ENCODE measurements at places on chromosomes 16 and 17.

DNA sequence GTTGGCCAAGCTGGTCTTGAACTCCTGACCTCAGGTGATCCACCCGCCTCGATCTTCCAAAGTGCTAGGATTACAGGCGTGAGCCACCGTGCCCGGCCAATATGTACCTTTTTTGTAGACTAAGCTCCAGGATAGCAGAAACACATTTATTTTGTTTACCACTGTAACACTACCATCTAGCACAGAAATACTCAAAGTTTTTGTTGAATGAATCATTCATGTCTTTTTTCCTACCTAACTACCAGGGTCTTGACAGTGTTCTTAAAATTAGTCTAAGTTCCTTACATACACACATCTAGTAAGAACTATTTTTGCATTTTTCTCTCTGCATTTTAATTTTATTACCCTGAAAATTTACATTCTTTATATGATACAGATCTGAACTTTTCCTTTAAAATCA is 44.4 kb downstream of the AKAP10 start:
- no peak for DNase-seq

- DNase-seq = no peak
These were observed 174.6 kb downstream of the ZNF423 start for GRCh38 chr16:49681217-49681883.

DNA sequence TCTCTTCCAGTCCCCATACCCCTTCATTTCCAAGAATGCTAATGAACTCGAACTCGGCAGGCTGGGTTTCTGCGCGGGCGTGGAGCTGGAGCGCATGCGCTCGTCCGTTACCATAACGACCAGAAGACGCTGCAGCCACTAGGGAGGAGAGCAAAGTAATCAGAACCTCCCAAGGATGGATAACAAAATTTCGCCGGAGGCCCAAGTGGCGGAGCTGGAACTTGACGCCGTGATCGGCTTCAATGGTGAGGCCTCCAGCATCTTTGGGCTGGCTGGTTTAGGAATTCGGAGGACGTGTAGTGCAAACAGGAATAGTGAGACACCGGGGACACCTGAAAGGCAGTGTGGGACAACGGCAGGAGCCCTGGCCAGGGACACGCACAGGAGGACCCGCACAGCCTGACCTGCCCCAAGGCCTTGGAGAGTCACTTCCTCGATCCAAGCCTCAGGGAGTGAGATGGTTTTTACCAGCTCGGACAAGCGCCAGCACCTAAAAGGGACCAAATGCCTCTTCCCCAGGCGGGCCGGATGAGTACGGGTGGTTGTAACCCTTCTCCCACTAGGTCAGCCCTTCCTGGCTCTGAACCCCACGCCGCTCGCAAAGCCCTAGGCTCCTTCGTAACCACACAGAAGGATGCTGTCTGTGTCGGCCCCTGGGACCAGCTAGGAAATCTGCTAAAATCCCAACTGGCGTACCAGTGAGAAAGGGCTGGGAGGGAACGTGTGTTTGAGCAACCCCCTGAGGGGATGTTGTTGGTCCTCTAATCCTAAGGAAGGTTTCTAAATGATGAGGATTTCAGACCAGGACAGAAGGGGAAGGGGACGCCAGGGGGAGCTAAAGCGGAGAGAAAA is at the start of gene CFAP52:
Gene CFAP52, plus strand, starts transcription at position 122 of the 852 bp plus-strand sequence. Its CDS starts 54 bp downstream, at position 176.
- DNase-seq = peak; percentile 10

- DNase-seq = no peak
These were observed 24.9 kb downstream of the CCL4 start for GRCh38 chr17:36128411-36128978.

DNA sequence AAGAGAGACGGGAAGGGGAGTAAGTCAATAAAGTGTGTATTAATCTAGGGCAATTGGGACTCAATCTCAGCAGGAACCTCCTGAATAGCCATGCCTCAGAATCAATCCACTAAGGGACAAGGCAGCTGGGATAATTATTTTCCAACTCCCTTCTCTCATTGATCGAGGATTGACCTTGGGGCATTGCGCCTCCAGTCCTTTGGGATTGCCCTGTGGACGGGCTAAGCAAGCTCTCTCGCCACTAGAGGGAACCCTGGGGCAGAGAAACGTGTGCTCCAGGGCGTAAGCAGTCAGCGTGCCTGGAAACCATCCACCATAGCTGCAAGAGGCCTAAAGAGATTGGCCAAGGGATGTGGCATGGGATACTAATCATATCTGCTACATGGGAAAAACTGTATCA is 53.9 kb upstream of the ERCC4 start:
- peak; percentile 50 for DNase-seq

DNA sequence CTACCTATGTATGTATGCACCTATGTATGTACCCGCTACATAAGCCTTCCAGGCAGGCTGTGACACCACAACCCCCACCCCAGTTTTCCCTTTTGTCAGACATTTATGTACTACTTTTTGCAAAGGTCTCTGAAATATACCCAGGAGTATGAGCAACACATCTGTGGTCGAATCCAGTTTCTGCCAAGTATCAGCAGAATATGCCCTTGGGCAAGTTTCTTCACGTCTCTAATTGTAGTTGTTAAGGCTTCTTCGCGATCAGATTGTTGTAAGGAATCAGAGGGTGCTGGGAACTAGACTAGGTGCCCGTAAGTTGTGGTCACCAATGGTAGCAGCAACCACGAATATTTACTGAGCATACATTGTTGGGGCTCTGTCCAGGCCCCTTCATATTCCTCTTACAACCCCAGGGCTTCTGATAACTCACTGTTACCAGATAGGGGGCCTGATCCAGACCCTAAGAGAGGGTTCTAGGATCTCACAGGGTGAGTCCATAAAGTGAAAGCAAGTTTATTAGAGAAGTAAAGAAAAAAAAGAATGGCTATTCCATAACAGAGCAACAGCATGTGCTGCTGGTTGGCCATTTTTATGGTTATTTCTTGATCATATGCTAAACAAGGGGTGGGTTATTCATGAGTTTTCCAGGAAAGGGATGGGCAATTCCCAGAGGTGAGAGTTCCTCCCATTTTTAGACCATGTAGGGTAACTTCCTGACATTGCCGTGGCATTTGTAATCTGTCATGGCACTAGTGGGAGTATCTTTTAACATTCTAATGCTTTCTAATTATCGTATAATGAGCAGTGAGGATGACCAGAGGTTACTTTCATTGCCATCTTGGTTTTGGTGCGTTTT is 16.6 kb downstream of the NUDT7 start:
- DNase-seq = no peak

DNA sequence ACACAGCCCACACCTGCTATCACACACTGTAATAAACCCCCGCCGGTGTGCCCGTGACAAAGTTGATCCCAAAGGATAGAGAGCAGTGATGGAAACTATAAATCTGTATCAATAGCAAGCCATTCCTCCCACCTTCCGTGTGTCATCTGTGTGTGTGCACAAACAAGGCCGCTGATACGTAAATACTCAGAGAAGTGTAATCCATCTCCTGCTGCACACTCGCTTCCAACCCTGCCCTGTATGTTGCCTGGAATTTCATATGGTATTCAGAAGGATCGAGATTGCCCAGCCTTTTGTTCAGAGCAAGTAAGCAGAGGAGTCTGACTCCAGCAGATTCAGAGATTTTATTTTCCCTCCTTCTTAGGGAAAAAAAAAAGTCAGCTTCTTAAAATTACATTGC is 581.1 kb upstream of the ZFHX3 start:
- DNase-seq = no peak

DNA sequence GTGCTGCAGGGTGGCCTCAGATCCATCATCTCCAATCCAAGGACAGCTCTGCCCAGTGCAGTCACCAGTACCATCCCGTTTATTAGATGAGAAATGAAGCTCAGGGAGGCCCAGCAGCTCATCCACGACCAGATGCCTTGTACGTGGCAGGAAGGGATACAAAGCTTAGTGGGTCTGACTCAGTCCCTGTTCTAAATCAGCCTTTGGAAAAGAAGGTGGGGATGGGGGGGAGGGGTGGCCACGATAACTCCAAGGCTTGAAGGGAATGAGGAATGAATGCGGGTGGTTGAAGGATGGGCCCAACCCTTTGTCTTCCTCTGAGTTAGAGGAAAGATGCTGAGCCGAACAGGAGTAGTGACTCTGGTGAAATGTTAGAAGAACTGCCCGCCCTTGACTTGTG is 25.8 kb downstream of the LLGL2 start:
- DNase-seq = no peak

- no peak for DNase-seq
These were observed 169.3 kb upstream of the AXIN2 start for GRCh38 chr17:65730711-65731169.

GRCh38 chr16:2824626-2825025 is 5.5 kb upstream of the ZG16B start:
- DNase-seq = no peak

DNA sequence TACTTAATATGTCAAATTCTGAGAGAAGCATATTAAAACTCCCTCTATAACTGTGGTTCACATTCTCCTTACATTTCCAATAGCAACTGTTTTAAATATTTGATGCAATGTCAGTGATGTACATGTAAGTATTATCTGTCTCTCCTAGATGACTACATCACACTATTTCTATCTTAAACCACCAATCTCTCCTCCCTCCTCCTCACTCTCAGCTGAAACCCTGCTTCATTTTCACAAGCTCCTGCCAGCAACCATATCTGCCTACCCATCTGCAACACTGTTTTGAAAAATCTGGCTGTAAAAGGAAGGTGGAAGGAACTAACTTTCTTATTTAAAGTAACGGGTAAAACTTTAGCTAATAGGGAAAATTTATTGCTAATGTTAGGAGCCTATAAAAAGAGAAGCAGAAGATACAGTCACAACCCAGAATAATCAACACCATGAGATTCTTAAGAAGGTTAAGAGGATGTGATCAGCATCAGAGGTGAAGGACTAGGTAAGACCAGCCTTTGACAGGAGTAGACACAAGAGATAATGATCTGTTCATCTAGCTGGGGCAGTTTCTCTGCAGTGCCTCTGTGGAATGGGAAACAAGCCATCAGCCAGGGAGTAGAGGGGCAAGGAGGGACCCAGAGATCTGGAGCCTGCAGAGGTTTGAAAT is 31.0 kb downstream of the MYH10 start:
- DNase-seq = no peak

DNA sequence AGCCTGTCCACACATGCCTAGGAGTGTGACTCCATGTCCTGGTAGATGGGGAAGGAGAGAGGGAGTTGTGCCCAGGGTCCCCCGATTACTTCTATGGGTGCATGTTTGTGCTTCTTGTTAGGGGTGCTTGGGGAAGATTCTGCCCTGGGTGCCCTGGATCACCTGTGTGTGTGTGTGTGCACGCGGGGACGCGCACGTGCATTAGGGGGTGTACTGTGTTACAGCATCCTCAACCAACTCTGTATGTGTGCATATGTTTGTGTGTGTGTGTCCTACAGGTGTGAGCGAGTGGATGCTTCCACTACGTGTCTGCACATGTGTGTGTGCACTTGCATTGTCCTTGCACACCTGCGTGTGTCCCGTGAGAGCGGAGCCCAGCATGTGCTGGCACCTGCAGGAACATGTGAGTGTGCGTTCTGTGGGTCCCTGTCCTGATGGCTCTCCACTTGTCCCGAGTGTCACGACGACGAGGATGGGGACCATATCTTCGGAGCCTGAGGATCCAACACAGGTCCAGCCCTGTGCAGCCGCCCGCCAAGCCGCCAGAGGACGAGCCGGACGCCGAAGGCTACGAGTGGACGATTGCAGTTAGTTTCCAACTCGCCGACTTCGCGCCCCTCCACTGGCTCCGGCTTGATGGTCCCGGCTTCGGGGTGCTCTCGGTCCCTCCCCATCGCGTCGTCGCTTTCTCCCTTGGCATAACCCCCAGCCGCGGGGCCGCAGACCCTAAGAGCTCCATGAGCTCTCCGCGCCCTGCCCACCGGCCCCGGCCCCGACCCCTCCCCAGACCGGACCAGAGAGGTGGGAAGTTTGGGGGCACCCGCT is 6.0 kb upstream of the TBC1D3B start:
- DNase-seq = no peak

DNA sequence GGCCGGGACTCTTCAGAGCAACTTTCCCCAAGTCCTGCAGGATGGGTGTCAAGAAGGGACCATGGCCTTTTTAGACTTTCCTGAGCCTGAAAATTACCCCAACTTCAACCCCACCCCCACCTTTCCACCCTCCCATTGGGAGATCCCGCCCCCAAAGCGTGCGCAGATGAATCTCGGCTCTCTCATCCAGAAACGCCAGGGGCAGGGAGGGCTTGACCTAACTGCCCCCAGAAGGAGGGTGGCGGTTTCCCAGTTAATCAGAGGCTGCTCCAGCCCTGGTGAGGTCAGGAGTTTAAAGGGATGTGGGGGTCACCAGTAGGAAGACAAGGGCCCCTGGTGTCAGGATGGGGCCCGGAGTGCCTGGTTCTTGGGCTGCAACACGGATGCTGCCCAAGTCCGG is 480 bp downstream of the KIF19 start:
- no peak for DNase-seq

DNA sequence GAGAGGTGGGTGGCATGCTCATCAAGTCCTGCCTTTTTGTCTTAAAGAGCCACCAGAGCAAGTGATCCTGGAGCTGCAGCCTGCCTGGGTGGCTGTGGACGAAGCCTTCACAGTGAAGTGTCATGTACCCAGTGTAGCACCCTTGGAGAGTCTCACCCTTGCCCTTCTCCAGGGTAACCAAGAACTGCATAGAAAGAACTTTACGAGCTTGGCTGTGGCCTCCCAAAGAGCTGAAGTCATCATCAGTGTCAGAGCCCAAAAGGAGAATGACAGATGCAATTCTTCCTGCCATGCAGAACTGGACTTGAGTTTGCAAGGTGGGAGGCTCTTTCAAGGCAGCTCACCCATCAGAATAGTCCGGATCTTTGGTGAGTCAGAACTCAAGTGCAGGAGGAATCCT is 14.2 kb downstream of the CSH2 start:
- no peak for DNase-seq

GRCh38 chr16:12178251-12178990 is 201.9 kb downstream of the SNX29 start:
- DNase-seq = no peak

- peak; percentile 69 for DNase-seq
These were observed 6.0 kb upstream of the MRPL38 start for GRCh38 chr17:75910699-75911098.

DNA sequence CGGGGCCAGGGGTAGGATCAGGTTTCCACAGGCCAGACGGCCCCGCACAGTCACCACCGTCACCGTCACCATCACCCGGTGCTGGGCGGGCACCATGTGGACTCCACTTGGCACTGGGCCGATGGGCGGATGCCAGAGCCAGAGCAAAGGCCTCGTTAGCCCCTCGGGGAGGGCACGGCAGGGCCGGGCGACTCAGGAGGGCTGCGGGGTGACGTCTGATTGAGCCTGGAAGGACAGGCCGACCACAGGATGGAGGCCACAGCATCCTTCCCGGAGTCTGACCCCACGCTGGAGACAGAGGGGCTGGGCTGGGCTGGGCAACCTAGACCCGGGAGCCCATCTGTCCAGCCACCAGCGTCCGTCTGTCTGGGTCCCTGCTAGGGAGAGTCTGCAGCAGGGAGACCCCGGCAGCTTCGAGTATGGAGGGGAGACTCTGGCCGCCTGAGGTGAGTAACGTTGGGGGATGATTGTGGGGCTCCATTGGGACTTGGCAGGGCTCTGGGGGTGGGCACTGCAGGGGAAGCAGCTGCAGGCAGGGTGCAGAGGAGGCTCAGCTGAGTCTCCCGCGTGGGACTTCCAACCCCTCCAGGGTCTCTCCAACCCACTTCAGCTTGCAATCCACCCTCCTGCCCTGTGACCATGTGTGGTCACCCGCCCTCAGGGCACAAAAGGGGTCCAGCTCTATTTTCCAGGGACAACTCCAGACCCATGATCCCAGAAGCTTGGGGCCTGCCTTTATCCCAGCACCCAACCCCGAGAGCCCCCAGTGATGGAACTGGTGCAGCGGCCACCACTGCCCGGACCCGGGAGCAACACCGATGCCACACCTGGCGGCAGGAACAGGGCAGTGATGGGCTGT is 22.6 kb downstream of the SLC25A10 start:
- no peak for DNase-seq

GRCh38 chr16:19850131-19850817 is 34.4 kb downstream of the GPRC5B start:
- DNase-seq = no peak
